Activated T-cell treated with anti-CD3 and anti-CD28 coated beads for 4 hours (primary cell): ENCODE measurements at places on chromosomes 13 and 19.

DNA sequence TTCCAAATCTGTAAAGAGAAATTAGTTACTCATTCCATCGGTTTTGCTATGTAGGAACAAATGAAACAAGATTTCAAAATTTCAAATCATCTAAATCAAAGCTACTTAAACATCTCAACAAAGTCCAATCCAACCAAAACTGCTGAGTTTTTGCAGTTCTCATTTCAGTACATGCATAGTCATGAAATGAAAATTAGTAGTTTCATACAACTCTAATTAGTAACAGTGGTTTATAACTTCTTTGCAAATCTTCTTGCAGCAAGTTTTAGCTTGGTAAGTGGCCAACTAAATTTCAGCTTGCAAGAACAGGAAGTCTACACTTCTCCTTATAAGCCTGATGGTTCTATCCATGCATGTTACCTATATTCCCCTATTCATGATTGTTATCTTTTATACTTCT is 75.6 kb downstream of the SPRY2 start:
- no peak for DNase-seq

- DNase-seq = no peak
Observed at GRCh38 chr13:104683789-104684188, 1617.6 kb upstream of the SLC10A2 start.

DNA sequence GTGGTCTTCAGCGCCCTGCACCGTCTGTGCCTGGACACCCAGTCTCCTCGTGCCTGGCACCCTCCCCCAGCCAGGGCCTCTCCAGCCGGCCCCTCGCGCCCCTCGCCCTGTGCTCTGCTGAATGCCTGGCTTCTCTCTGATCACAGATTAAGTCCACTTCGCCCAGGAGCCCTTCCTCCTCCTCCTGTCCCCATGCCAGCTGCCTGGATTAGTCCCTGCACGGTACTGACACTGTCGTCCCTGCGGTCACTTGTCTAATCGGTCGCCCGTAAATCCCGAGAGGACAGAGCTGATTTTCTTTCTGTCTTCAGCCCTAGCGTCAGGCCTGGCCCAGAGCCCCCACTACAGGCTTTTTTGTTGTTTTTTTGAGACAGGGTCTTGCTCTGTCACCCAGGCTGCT is 6.6 kb downstream of the THOP1 start:
- no peak for DNase-seq

- no peak for DNase-seq
Observed at GRCh38 chr19:2711172-2711874, 8.8 kb upstream of the GNG7 start.

GRCh38 chr13:109694972-109695371 is 91.4 kb downstream of the IRS2 start:
- DNase-seq = no peak

GRCh38 chr19:40592170-40592569 is 9.0 kb upstream of the LTBP4 start:
- DNase-seq = no peak

GRCh38 chr13:98279473-98280175 is 102.6 kb upstream of the RNF113B start:
- no peak for DNase-seq

DNA sequence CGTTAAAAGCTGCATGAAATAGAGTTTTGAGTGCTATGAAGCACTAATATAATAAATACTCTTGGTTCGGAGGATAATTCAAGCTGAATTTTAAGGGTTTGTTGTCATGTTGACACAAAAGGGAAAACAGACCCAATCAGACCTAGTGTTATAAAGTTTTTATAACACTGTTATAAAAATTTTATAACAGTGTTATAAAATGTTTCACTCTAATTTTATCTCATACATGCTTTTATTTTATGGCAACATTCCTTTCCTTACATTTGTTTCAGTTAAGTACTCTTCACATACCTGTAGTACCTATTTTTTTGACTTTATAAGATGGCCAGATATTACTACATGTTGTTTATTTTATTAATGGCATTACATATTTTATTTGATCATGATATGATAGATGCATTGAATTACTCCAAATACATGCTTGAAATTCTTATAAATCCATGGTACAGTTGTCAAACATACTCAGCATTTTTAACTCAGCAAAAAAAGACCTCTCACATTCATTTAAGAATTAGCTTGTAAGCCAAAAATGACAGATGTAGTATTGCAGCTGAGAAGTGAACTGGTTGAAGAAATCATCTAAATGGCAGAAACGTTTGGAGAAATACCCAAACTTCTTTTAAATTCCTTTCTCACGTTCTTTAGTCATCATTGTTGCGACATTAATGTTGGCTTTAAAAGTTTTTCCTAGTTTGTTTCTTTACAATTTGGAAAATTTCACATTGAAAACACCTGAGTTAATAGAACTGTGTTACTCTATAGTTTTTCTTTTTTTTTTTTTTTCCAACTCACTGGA is 104.5 kb downstream of the PIBF1 start:
- no peak for DNase-seq

- DNase-seq = no peak
Observed at GRCh38 chr19:52398081-52398441, 412 bp downstream of the ZNF528 start.

DNA sequence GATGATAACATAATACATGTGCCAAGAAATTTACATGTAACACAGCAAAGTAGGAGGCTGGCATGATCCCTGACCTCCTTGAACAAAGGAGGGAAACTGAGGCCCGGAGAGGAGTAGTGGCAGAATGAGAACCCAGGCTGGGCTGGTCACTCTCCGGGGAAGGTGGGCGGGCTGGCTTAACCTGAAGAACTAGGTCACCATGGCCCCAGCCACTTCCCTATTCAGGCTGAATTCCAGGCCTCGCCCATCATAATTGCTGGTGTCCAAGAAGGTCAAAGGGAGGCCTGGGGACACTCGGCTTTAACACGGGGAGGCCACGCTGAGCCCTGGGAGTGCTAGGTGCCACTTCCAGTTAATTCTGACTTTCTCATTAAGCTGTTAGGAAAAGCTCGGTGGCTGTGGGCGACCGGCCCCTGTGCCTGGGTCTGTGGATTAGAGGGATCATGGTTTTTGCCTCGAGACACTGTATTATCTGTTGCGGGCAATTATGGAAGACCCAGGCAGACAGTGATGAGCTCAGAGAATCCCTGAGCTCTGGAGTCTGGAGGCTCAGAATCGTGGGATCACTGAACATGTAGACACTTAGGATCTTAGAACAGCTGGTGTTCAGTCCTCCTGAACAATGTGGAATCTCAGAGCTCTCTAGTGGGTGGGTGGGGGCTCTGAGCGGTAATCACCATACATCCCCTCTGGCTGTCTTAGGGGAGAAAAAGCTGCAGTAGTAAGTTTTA is 5.0 kb upstream of the TINCR start:
- no peak for DNase-seq

GRCh38 chr13:84399320-84400085 is 517.2 kb upstream of the SLITRK1 start:
- DNase-seq = no peak

- no peak for DNase-seq
Observed at GRCh38 chr19:618247-618619, 15.1 kb downstream of the POLRMT start.

- no peak for DNase-seq
Observed at GRCh38 chr13:21573920-21574712, 29.9 kb downstream of the MICU2 start.

DNA sequence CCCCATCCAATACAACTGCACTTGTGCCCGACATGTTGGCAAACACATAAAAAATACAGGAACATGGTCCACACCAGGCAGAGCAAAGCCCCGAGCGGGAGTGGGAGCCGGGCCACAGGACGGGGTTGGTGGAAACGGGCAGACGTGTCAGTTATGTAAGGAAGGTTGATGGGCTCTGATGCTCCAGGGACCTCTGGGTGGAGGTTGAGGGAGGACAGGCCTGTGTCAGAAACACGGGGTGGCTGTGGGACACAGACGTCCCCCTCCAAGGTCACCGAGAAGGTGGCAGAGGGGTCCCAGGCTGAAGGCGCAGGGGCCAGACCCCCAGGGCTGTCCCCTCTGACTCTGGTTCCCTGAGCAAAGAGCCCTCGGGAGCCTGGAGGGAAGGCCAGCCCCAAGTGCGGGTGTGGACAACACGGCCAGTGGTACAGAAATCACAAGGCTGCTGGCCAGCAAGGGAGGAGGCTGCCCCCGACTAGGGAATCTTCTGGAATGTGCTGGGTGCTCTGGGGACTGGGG is 31.4 kb upstream of the C13orf46 start:
- DNase-seq = no peak

DNA sequence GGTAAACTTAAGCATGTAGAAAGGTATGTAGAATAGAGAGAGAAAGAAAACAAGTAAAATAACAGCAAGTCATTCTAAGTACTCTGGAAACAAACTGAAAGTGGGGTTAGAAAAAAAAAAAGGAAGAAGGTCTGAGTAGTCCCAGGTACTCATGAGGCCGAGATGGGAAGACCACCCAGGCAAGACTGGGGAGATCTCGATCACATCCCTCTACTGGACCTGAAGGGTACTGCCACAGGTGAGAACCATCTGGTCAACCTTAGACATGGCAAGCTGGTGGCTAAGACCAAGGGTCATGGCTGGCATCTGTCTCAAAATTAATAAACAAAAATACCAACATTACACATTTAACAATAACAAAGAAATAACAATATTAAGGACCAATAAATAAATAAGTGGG is 36.3 kb upstream of the ZNF724 start:
- no peak for DNase-seq

GRCh38 chr19:51689751-51690453 is 3.2 kb upstream of the SPACA6 start:
- DNase-seq = no peak

- no peak for DNase-seq
Observed at GRCh38 chr13:21871382-21871781, 200.5 kb downstream of the FGF9 start.

DNA sequence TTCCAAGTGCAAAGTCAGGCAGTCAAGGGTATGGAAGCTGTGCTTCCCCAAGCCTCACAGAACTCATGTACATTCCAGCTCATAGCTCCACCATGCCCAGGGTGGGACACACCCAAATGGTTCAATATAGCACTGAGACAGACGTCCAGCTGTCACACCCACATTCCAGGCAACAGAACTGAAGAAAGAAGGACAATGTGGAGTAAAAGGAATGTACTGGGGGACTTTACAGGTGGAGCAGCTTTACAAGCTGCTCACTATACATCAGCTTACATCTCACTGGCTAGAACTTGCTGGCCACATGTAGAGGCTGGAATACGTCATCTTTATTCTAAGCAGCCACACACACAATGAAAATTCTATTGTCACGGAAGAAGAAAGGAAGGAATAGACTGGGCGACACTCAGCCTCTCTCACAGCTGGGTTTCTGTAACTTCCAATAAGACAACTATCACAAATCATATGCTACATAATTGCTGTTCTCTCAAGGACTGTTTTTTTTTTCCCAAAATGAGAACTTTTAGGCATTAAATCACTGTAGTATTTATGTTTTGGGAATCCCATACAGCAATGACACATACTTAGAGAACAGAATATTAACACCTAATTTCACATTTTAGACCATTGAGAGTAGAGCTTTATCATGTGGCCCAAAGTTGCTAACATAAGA is 86.1 kb downstream of the KLF12 start:
- DNase-seq = no peak

DNA sequence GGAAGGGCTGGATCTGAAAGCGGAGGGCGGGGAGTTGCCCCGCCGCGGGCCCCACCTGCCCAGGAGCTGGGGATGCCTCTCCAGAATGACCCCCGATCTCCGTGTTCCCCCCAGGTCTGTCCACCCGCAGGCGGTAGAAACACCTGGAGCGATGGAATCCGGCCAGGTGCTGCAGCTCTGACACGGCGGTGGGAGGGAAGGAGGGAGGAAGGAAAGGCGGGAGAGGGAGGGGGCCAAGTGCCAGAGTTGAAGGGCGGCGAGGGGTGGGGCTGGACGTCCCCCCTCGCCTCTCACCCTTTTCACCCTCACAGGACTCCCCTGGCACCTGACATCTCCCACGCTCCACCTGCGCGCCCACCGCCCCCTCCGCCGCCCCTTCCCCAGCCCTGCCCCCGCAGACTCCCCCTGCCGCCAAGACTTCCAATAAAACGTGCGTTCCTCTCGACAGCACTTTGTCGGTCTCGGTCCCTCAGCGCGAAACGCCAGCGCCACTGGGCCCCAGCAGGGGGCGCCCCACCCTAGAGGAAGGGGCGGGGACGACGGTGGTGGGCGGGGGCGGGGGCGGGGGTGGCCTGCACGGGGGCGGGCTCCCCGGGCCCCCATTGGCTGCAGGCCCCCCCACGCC is 337 bp upstream of the FXYD7 start:
- DNase-seq = peak; percentile 69

GRCh38 chr13:77779552-77780272 is 82.2 kb downstream of the SLAIN1 start:
- DNase-seq = no peak

DNA sequence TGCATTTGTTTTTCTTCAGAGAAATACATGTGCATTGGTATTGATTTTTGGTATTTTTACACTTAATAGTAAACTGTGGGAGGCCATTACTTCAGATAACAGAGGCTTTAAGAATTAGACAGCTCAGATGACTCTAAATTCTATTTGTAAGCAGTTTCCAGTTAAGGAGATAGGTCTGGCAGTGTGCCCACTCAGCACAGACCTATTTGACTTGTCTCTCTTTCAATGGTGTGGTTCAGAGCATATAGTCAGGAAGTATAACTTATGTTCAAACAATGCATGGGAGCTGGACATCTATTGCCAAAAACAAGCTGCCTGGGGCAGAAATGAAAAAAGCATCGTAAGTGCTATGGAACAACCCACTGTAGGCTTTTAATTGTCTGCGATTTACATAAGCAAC is 370.7 kb downstream of the HS6ST3 start:
- no peak for DNase-seq

DNA sequence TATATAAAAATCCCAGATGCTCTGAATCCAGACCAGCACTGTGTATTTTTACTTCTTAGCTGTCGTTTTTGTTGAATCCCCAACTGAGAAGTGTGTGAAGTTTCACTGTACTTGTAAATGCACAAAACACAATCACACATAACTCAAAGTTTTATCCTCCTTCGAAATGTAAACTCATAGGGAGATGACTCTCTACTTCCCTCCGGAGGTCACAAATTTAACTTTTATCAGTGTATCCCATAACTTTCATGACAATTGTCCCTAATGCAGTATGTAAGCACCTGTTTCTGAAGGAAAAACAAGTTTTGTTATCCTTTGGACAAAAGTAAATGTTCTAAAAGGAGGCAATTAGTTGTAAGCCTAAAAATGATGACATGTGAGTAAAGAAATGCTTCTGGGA is 665.0 kb upstream of the SLITRK6 start:
- DNase-seq = no peak

- no peak for DNase-seq
Observed at GRCh38 chr19:43687660-43687997, 17.7 kb upstream of the PLAUR start.
